ENCODE measurements at places on chromosomes 11 and 22. TPM values are rescaled to one million over a fixed set of nuclear protein-coding genes. Genes with fewer than 3 reads are reported as not detected.

DNA sequence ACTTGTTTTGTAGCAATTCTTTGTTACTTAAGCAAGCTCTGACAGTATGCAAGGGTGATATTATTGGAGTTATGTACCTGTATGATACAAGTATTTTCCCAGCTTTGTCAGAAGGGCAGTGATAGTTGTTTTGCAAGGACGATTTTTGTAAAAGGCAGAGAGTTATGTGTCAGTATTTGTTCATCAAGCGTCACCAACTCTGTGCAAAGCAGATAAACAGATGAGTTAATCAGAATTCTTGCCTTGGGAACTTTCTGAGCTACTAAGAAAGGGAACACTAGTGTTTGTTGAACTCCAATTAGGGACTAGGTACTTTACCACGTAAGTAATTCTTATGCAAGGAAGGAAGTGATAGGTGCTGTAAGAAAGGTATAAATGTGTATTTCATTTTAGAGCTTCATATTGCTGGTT is 1.4 kb downstream of the USP47 start:
- no peak for DNase-seq

Gene PLAAT5
- polyA plus RNA-seq, result 0.73 TPM

- no peak for DNase-seq
Observed at GRCh38 chr11:118156531-118157185, 4.0 kb upstream of the SCN4B start.

GRCh38 chr11:64787526-64788320 is 9.4 kb upstream of the SF1 start:
- DNase-seq, result peak; percentile 30

DNA sequence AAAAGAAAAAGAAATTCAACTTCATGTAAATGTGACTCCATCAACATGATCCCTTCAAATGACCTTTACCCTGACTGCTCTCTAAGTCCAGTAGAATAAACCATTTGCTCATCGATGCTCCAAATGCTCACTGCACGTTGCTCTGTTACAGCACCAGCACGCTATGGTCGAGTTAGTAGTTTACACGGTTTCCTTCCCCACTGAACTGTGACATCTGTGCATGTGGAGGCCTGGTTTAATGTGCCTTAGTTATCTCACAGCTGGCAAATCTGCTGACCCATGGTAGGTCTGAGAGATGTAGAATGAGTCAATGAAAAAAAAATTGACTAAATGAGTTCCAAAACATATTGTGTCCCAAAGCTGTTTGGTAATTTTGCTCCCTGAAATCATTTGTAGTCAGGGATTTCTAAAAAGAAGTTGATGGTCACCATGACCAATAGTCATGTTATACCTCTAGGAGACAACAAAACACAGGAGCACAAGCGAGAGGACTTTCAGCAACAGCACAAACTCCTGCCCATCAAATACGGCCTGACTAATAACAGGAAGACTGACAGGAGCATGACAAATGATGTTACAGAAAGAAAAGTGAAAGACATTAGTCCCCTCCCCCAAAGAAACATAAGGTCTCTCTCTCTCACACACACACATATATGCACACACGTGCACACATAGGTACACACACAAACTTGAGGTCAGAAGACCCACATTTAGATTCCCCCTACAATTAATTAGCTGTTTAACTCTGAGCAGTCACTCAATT is 624.5 kb downstream of the OPCML start:
- no peak for DNase-seq

- no peak for DNase-seq
Observed at GRCh38 chr22:36068776-36069344, 40.2 kb upstream of the RBFOX2 start.

Gene LRRC32
- 58.5 TPM for polyA plus RNA-seq

GRCh38 chr11:65034423-65034822 is 6.6 kb upstream of the SAC3D1 start:
- no peak for DNase-seq

GRCh38 chr11:127376301-127376700 is 375.7 kb upstream of the KIRREL3 start:
- no peak for DNase-seq

Gene SERHL2
- polyA plus RNA-seq, result 6.6 TPM

GRCh38 chr11:103552086-103552485 is 442.9 kb downstream of the DYNC2H1 start:
- DNase-seq, result no peak

DNA sequence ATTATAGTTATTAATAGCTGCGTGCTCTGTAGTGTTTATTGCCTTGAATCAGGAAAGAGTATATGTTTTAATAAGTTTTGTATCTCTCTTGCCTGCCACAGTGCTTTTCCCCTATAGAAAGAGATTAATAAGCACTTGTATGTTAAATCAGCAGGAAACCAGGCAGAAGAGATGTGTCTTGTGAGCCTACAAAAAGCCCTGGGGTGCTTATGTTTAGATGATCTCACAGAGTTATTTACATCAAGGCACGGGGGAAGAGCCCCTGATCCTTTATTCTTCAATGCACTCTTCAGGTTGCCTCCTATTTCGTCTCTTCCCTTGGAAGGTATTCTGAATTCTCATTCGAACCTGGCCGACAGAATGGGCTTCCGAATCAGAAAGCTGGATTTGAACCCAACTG is 183.0 kb downstream of the MAML2 start:
- no peak for DNase-seq

Gene TOLLIP
- 47.8 TPM for polyA plus RNA-seq

DNA sequence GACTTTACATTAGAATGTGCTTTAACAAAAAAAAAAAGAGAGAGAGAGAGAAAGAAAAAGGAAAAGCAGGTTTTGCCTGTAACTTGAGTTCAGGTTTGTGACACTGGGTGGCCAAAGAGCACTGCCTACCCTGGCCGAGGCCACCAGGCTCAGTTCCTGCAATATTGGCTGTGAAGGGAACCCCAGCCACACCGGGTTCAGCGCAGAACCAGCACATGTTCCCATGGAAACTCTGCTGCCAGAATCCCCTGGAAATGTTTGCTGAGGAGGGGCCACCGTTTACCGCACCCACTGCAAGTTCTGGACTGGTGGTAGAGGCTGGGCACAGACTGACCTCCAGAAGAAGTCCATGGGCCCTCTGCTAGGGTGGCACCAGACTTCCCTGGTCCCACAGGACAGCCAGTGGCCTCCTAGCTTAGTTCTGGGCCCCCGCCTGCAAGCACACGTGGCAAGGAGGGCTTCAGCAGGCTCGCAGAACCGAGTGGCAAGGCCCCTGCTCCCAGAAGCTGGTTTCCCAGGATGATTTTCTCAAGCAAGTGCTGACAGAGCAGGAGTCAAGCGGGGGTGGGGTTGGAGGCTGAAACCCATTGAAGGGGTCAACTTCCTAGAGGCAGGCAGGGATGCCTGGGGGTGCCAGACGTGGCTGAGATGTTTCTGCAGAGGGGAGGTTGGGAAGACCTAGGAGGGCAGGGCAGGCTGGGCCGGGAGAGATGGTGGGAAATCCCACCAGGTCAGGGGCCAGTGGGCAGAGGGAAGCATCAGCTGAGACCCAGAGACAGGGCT is 51.2 kb downstream of the NFAM1 start:
- no peak for DNase-seq

GRCh38 chr22:43298062-43298801 is 44.9 kb downstream of the SCUBE1 start:
- DNase-seq, result no peak

GRCh38 chr11:2989006-2989405 is 3.1 kb downstream of the NAP1L4 start:
- DNase-seq, result no peak

GRCh38 chr11:46348566-46349401 is 1.5 kb downstream of the DGKZ start:
- DNase-seq, result no peak

DNA sequence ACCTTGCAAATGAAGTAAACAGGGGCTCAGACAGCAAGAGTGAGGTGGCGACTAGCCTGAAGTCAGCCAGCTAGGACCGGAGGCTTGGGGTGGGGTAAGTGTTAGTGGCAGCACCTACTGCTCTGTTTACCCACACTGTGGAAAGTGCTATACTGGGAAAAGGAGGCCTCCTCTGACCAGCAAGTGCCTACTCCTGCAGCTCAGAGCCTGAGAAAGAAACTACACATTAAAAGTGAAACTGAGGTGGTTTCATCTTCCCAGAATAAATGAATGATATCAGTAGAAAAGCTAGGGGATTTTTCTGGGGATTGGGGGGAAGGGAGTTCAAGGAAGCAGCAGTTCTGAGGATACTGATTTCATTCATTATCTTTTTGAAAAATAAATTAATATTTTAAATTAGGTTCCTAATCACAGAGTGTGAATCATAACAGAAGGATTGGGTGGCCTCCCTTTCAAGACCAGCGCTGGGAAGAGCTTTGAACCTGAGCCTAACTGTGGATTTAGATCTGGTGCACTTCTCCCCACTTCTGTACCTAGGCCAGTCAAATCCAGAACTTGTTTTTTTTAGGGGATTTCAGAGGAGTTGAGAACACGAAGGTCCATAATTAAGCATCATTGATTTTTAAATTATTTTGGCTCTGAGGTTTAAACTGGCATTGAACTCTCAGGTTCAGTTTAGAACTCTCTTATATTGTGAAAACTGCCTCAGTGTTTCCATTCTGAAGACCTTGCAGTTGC is 48.1 kb upstream of the GRAMD1B start:
- DNase-seq, result no peak

DNA sequence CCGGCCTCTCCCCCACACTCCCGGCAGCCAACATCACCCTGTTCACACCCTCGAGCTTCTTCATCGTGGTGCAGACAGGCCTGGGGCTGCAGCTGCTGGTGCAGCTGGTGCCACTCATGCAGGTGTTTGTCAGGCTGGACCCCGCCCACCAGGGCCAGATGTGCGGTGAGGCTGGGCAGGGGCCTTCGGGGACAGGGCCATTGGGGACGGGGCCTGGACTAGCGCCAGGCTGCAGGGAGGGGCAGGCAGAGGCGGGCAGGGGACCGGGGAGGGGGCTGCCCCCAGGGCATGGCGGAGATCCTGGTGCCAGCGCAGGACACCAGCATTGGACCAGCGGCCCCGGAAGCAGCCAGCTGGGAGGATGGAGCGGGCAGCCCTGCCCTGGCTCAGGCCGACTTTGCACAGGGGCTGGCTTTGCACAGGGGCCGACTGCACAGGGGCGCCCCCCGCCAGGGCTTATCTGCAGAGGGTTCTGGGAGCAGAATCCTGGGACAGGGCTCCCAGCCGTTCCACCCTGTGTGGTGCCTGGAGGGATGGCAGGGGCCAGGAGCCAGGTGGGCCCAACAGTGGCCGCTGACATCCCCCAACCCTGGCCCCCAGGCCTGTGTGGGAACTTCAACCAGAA is 8.6 kb downstream of the MUC5B start:
- DNase-seq, result no peak

GRCh38 chr11:115699733-115700132 is 195.5 kb upstream of the CADM1 start:
- DNase-seq, result no peak

GRCh38 chr11:112481893-112482292 is 221.2 kb upstream of the PLET1 start:
- no peak for DNase-seq

DNA sequence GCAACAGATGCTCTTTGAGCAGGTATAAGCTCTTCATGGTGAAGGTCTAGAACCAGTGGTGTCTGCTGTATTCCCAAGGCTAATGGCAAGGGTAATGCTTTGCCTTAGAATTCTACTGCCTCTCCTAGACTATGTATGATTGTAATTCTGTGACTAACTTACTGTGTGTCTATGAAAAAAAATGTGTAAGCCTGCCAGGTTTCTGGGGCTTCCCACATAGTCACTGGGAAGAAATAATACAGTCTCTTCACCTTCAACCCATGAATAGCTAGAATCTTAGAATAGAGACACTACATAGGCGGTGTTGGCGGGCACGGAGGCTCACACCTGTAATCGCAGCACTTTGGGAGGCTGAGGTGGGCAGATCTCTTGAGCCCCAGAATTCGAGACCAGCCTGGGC is 84.1 kb downstream of the C11orf91 start:
- DNase-seq, result no peak

- no peak for DNase-seq
Observed at GRCh38 chr11:86179646-86180064, 64.9 kb upstream of the EED start.

- no peak for DNase-seq
Observed at GRCh38 chr11:66248903-66249302, 19.5 kb upstream of the RAB1B start.

- no peak for DNase-seq
Observed at GRCh38 chr11:103881584-103881983, 154.9 kb upstream of the DDI1 start.

- peak; percentile 70 for DNase-seq
Observed at GRCh38 chr22:45441138-45441537, 27.6 kb downstream of the RIBC2 start.

- no peak for DNase-seq
Observed at GRCh38 chr11:9228091-9228490, 37.1 kb downstream of the DENND5A start.

GRCh38 chr11:46120346-46121300 is 631 bp downstream of the PHF21A start:
- DNase-seq, result peak; percentile 78

Gene RAB36
- polyA plus RNA-seq, result 20.9 TPM

GRCh38 chr22:39718206-39718605 is 147.7 kb downstream of the CACNA1I start:
- DNase-seq, result no peak

GRCh38 chr22:20752104-20752741 is 21.7 kb upstream of the SERPIND1 start:
- DNase-seq, result no peak

Gene LGR4
- 151 TPM for polyA plus RNA-seq

- DNase-seq, result no peak
Observed at GRCh38 chr11:134528453-134528852, 116.4 kb upstream of the B3GAT1 start.

DNA sequence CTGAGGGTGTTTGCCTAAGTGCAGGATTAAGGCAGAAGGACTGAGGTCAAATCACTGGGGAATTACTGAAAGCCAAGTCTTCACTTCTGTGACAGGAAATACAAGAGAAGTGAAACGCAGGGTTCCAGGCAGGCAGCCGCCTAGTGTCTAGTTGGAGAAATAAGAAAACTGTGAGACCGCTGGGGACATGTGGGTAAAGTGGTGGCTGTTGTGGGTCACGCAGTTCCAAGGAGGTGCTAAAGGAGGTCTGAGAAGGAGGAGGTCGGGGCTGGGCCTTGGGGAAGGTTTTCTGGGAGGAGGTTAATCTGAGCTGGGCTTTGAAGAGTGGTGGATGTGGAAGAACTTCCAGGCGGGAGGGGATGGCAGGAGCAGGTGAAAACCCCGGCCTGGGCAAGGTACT is 11.2 kb downstream of the MCM5 start:
- DNase-seq, result no peak

Gene OR51B6
- not detected for polyA plus RNA-seq

DNA sequence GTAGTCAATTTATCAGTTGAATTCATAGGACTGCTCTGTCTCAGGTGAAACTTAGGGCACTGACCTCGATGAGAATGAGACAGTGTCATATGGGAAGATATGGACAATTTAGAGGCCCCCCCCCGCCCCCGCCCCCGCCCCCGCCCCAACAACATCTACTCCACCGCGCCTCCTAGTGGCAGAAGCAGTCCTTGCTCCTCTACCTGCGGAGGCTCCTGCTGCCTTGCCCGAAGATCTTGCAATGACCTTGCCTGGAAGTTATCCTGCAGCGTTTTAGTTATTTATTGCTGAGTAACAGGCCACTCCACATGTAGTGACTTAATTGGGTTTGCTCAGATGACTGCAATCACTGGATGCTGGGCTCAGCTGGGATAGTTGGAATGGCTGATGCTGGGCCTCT is 15.2 kb downstream of the SERPINH1 start:
- DNase-seq, result no peak

Gene CBLIF
- 0.32 TPM for polyA plus RNA-seq
